ENCODE measurements at places on chromosomes 11 and 22.
A peak's percentile ranks its signal among the peaks of the same experiment; 100 is the strongest.

- no peak for DNase-seq
These were observed 15.2 kb downstream of the CCDC157 start for GRCh38 chr22:30371981-30372380.

DNA sequence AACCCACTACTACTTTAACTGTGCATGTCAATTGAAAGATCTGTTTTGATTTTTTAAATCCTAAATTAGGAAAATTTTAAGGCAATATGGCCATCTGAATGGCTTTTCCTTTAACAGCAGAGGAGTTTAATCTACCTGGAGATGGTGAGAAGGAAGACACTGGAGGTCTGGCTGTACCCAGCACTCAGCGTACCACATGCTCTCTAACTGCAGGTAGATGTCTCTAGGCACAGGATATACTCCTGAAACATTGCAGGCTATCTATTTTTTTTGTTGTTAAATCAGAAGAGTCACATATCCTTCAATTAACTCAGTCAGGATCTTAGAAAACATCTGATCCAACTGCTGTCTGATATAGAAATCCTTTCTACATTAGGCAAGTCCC lies 17.3 kb upstream of the CASTOR1 start:
- no peak for DNase-seq

- no peak for DNase-seq
These were observed 23.9 kb downstream of the KDM4D start for GRCh38 chr11:94997437-94997836.

GRCh38 chr11:10294290-10294953 lies 403 bp upstream of the SBF2 start:
- DNase-seq, result no peak

DNA sequence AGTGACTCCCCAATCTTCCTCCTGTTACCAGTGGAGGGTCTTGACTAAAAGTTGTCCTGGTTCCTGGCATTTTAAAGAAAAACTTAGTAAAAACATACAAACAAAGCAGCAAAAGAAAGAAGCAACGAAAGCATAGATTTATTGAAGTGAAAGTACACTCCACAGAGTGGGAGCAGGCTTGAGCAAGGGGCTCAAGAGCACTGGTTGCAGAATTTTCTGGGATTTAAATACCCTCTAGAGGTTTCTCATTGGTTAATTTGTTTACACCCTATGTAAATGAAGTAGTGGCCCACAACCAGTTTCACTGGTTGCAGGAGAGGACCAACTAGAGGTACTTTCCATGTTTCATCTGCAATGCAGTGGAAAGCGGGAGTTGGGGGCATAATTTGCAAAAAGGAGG lies 10.7 kb downstream of the FAM111B start:
- DNase-seq, result no peak

- DNase-seq, result no peak
These were observed 113.9 kb downstream of the DBX1 start for GRCh38 chr11:20046416-20046815.

- no peak for DNase-seq
These were observed 862.8 kb downstream of the FAM181B start for GRCh38 chr11:81870815-81871214.

GRCh38 chr11:102276362-102276761 lies 40.9 kb upstream of the BIRC3 start:
- no peak for DNase-seq

- DNase-seq, result no peak
These were observed 10.0 kb downstream of the TBX1 start for GRCh38 chr22:19770349-19771220.

GRCh38 chr11:113895367-113896155 lies 9.0 kb upstream of the HTR3B start:
- no peak for DNase-seq

DNA sequence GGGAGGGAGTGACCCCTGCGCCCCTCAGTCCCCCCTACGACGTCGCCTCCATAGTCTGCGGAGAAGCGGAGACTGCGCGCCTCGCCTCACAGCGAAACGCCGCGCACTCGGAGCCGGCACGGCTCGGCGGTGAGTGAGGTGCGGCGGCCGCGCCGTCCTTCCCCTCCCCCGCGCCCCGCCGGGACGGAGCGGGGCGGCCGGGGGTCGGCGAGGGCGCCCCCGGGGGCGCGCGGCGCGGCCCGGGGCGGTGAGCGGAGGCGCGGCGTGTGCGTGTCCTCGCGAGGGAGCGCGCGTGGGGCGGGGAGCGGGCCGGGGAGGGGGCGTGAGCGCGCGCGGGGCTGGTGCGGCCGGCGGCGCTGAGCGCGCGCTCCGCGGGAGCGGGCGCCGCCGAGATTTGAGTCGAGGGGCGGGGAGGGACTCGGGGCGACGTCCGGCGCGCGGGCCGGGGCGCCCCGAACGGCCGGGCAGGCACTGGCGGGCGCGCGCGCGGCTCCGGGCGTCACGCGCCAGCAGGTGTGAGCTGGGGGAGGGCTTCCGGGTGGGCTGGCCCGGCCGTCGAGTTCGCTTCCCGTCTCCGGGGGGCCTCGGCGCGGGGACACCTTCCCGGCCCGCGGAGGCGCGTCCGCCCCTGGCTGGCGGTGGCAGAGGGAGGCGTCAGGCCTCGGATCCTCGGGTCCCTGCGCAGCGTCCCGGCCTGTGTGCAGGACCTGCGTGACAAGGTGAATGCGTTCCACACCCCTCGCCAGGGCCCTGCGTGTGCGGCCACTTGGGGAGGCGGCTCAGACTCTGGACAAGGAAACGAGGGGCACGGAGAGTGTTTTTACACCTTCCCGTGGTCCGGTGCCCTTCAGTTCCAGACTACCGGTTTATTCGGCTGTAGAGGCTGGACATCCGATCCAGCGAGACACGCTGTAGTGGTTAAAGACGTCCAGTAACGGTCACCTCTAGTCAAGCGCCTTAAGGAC lies 50.4 kb downstream of the FAM83F start:
- DNase-seq, result peak; percentile 71

DNA sequence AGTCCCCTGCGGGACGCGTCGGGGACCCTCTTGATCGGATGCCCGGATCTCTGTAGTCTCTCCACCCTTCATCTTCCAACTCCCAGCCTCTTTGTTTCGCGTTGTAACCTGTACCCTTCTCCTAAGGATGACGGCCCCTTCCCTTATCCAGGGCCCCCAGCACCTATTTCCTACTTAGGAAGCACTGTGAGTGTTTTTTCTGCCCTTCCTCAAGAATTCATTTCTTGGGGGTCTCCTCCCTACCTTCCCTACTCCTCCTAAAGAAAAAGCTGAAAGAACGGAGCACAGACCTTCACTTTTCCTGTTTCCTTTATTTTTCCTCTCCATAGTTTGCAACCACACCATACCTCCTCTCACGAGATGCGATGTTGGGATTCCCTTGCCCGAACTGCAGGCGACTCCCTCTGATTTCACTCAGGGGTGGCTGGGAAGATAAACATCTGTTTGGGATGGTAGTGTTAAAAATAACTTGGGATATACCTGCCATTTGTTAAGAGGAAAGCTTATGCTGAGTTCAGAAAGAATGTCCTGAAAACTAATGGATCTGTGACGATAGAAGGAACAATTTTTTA lies 593 bp downstream of the FAM118B start:
- no peak for DNase-seq

DNA sequence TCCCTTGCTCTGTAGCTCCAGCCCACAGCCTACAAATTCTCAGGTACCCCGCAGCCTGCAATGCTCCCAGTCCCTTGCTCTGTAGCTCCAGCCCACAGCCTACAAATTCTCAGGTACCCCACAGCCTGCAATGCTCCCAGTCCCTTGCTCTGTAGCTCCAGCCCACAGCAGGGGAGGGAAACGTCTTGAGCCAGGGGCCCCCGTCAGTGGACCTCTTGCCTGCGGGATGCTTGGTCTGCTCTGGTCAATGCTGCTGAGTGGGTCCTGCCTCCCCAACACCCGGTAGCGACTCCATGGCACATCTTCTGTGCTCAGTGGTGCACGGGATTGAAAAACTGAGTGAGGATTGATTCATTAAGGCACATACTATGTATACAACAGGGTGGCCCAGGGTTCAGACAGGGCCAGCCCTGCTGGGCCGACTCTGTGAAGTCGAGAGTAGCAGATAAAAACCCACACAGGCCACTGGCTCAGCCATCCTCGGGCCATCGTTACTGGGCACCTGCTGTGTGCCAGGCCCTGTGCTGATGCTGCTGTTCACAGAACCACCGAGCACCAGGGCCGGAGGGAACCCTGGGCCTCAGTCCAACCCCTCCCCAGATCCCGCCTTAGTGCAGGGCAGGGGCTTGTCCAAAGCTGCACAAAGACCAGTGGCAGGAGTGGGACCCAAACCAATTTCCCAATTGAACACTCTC lies 69.7 kb downstream of the MYO7A start:
- DNase-seq, result no peak

DNA sequence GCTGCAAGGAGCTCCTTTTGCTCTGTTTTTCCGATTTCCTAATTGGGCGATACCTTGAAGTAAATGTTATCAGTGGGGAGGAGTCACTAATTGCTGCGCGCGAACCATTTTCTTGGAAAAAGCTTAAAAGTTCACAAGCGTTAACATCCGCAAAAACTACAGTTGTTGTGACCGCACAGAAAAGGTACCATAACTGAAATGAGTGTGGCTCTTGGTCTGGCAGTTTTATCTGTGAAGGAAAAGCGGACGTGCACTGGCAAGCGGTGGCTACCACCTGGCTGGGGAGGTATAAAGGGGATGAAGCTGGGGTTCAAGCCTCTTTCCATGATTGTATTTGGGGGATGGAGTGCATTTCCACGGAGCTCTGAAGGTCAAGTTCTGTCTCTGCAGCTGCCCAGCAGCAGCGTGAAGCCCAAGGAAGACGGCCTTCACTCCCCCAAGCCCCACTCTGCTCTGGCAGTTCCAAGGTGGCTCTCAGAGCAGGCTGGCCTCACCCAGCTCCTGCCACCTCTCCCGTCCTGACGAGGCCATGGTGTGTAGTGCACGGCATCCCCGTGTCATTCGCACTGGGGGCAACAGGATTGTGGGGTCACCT lies 27.5 kb downstream of the MOV10L1 start:
- no peak for DNase-seq

- no peak for DNase-seq
These were observed 88.3 kb downstream of the TSPAN18 start for GRCh38 chr11:44814881-44815592.

DNA sequence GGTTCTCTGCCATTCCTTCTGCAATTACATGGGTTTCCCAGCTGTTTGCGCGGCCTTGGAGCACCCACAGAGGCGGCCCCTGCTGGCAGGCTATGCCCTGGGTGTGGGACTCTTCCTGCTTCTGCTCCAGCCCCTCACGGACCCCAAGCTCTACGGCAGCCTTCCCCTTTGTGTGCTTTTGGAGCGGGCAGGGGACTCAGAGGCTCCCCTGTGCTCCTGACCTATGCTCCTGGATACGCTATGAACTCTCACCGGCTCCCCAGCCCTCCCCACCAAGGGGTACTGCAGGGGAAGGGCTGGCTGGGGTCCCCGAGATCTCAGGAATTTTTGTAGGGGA lies 2.6 kb downstream of the RCE1 start:
- no peak for DNase-seq

DNA sequence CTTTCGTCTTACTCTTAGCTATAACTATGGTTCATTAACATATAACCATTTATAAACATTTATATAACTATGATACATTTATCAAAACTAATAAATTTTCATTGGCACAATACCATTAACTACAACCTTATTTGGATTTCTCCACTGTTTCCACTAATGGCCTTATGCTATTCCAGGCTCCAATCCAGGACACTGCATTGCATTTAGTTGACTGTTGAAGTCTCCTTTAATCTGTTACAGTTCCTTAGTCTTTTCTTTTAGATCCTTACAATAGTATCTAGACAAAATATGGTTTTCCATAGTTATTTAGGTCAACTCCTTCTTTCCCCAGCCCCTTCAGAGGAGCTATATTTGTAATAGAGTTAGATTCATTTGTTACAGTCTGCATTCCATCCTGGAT lies 47.2 kb downstream of the CCDC34 start:
- DNase-seq, result no peak

DNA sequence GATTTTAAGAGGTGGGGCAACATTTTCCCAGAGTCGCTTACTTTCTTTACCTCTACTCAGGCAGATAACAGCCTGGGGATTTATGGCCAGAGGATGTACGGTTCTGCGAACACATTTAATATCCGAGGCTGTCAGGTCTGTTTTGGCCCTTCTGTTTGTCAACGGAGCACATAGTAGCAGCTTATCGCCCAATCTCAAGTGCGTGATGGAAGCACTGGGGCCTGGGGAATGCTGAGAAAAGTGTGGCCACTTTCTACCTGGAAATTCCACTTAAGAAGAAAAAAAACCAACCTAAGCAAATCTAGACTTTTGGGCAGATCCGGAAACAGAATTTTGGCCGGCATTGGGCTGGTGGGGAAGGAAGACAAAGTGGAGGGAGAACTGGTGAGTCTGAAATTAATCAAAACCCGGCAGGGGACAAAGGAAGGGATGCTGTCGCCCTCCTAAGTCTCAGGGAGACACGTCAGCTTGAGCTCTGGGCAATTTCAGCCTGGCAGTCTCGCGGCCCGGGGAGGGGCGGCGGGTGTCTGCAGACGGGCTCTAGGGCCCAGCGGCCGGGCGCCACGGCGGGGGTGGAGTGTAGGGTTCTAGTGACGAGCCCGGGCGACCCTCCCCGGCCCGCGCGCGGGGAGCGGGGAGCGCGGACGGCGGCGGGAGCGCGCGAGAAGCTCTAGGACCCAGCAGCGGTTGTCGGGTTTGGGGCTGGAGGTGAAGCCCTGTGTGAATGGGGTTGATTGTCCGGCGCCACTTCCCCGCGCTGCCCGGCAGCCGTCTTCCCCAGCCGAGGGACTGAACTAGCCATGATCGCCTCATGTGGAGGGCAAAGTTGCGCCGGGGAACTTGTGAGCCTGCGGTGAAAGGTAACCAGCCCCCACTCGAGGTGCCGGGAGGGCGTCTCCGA lies at the start of gene AMOTL1:
TSS of gene AMOTL1 (plus strand) at position 656 of the 901 bp plus-strand sequence. CDS start at position 812, 156 bp downstream.
- DNase-seq, result no peak

DNA sequence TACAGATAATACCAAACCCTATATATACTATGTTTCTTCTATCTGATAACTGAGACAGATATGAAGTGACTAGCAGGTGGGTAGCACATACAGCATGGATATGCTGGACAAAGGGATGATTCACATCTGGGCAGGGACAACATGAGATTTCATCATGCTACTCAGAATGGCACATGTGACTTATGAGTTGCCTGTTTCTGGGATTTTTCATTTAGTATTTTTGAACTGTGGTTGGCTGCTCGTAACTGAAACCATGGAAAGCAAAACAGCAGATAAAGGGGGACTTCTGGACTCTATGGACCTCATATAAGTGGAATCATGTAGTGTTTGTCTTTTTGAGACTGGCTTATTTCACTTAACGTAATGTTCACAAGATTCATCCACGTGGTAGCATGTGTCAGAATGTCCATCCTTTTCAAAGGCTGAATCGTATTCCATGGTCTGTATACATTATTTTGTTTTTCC lies 883.0 kb downstream of the TBC1D22A start:
- no peak for DNase-seq

- no peak for DNase-seq
These were observed 263.5 kb upstream of the CCDC179 start for GRCh38 chr11:23123753-23124152.

Data from T-helper 22 cell (primary cell).